Spleen (tissue), 13 donors: ENCODE measurements at places on chromosomes 7 and 10. TPM values are rescaled to one million over a fixed set of nuclear protein-coding genes. Genes with fewer than 3 reads are reported as not detected.

DNA sequence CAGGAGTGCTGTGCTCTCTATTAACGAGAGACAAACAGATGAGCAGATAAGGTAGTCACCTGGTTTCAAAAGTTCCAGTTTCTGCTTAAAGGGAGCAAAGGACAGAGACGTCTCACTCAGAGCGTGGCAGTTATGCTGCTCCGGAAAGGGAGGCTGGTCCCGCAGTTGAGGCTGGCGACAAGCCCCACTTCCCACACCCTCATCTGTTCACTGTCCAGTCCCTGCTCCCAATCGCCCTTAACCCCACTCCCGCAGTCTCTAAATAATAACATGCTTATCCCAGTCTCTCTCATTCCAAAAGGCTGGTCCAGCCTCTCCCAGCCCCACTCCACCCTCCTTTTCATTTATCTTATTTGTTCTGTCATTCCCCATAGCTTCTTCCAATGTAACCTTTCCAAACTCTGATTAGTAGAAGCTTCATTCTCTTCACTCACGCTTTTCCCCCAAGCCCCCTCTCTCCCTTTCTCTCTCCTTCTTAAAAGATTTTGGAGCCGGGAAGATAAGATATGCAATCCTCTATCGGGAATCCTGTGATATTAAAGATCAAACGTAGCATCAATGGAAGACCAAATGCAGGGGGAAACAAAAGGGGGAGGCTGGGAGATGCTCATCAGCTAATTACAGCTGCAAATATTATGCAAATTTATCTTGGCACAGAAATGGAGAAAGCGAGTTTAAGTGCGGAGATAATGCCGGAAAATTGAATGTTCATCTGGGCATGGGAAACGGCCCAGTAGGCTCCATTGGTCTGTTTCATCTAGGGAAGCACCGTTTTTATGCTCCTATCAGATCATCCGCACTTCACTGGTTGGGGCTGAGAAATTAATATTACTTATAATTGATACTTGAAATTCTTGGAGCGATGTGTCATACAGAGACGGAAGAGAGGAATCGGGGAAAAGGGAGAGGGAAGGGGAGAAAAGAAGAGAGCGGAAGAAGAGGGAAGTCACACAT lies 16.3 kb upstream of the GATA3 start:
- no peak overlapping the region for H3K4me3 ChIP-seq
- H3K36me3 ChIP-seq = no peaks in the 10 kb centered on the region
- peaks cover 55% of the 10 kb centered on the region for H3K4me1 ChIP-seq
- H3K27me3 ChIP-seq = peaks cover 100% of the 10 kb centered on the region
- no peak for DNase-seq
- no peak overlapping the region for H3K27ac ChIP-seq

DNA sequence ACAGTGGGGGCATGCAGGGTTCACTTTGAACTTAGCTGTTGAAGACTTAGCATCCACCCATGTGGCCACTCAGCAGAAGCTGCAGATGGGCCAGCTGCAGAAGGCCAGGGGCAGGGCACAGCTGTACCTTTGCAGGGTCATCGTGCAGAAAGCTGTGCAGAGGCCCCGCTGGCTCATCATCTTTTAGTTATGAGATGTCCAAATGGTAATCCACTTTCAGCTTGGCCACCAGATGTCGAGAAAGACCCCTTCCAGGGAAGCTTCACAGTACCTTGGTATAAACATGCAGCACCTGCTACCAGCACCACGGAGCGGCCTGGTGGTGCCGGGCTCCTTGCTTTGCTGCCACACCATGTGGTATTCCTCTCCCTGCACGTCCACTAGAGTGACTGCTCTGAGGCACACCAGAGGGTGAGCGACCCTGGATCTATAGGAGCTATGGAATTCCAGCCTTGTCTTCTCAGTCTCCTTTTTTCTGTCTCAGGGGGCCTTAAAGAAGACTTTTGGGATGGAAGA lies 74.2 kb upstream of the LAMB4 start:
- H3K27me3 ChIP-seq = no peaks in the 10 kb centered on the region
- H3K4me3 ChIP-seq = no peak overlapping the region
- H3K27ac ChIP-seq = no peak overlapping the region
- H3K4me1 ChIP-seq = no peaks in the 10 kb centered on the region
- H3K36me3 ChIP-seq = no peaks in the 10 kb centered on the region

- no peak overlapping the region for H3K27ac ChIP-seq
- DNase-seq = no peak
- no peaks in the 10 kb centered on the region for H3K36me3 ChIP-seq
- H3K4me3 ChIP-seq = peak overlapping the region; percentile 74
These were observed 701 bp upstream of the GBX1 start for GRCh38 chr7:151168003-151168786.

DNA sequence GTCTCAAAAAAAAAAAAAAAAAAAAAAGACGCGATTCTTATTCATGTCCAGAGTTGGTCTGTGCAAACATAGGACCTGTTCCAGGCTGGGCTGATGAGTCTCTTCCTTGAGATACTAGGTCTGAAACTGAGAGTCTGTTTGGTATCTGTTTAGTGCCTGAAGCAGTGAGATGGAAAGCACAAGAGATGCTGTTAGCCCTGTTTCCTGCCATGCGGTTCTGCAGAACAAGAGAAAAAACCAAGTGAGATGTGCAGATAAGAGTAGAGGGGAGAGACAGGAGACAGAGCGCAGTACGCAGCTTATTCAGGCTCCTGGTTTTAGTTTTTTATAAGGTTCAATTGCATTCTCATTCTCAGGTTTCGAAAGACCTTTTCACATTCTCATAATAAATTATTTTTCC lies 85.8 kb upstream of the PRKCQ start:
- DNase-seq = no peak
- no peaks in the 10 kb centered on the region for H3K27me3 ChIP-seq
- H3K36me3 ChIP-seq = no peaks in the 10 kb centered on the region
- H3K27ac ChIP-seq = no peak overlapping the region
- H3K4me1 ChIP-seq = no peaks in the 10 kb centered on the region
- no peak overlapping the region for H3K4me3 ChIP-seq

- no peaks in the 10 kb centered on the region for H3K27me3 ChIP-seq
- H3K4me1 ChIP-seq = peaks cover 6% of the 10 kb centered on the region
- no peak overlapping the region for H3K4me3 ChIP-seq
- DNase-seq = no peak
- no peak overlapping the region for H3K27ac ChIP-seq
- H3K36me3 ChIP-seq = no peaks in the 10 kb centered on the region
These were observed 102.0 kb upstream of the INSYN2A start for GRCh38 chr10:127298381-127298780.

- no peaks in the 10 kb centered on the region for H3K36me3 ChIP-seq
- H3K4me3 ChIP-seq = no peak overlapping the region
- peaks cover 9% of the 10 kb centered on the region for H3K4me1 ChIP-seq
- no peak overlapping the region for H3K27ac ChIP-seq
- no peaks in the 10 kb centered on the region for H3K27me3 ChIP-seq
- DNase-seq = no peak
These were observed 3.6 kb downstream of the PCBD1 start for GRCh38 chr10:70884741-70885140.

- no peak overlapping the region for H3K4me3 ChIP-seq
- H3K4me1 ChIP-seq = no peaks in the 10 kb centered on the region
- no peak overlapping the region for H3K27ac ChIP-seq
These were observed 69.6 kb downstream of the AKAP9 start for GRCh38 chr7:92010215-92010614.

- DNase-seq = no peak
- H3K27me3 ChIP-seq = peaks cover 26% of the 10 kb centered on the region
- no peak overlapping the region for H3K27ac ChIP-seq
- H3K4me3 ChIP-seq = no peak overlapping the region
These were observed 386.8 kb upstream of the PODXL start for GRCh38 chr7:131943211-131943610.

DNA sequence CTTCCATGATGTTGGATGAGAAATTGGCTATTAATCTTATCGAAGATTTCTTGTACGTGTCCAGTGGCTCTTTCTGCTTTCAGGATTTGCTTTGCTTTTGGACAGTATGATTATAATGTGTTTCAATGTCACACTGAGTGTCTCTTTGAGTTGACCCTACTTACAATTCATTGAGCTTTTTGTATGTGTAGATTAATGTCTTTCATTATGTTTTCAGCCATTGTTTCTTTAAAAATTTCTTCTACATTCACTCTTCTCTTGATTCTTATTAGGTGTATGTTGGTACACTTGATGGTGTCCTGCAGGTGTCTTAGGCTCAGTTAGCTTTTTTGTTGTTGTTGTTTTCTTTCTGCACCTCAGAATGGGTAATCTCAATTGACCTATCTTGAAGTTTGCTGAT lies 16.6 kb downstream of the PLAC9 start:
- H3K4me3 ChIP-seq = no peak overlapping the region
- no peak overlapping the region for H3K27ac ChIP-seq
- no peak for DNase-seq
- peaks cover 7% of the 10 kb centered on the region for H3K4me1 ChIP-seq
- H3K36me3 ChIP-seq = peaks cover 24% of the 10 kb centered on the region

DNA sequence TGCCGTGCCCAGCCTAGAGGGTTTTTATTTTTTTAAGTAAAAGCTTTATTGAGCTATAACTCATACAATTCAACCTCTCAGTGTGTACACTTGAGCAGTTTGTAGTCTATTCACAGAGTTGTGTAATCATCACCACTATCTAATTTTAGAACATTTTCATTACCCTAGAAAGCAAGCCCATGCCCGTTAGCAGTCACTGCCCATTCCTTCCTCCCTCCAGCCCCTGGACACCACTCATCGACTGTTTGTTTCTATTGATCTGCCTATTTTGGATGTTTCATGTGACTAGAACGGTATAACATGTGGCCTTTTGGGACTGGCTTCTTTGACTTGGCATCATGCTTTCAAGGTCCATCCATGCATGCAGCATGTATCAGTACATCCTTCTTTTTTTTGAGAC lies 25.7 kb upstream of the SEC61A2 start:
- DNase-seq = no peak
- no peak overlapping the region for H3K27ac ChIP-seq
- no peaks in the 10 kb centered on the region for H3K36me3 ChIP-seq
- no peaks in the 10 kb centered on the region for H3K4me1 ChIP-seq

- no peak overlapping the region for H3K27ac ChIP-seq
- no peaks in the 10 kb centered on the region for H3K36me3 ChIP-seq
- no peak for DNase-seq
- H3K4me3 ChIP-seq = no peak overlapping the region
- H3K27me3 ChIP-seq = peaks cover 7% of the 10 kb centered on the region
- no peaks in the 10 kb centered on the region for H3K4me1 ChIP-seq
These were observed 123.2 kb upstream of the UNC5B start for GRCh38 chr10:71089162-71089561.

- no peak for DNase-seq
- H3K4me3 ChIP-seq = no peak overlapping the region
- H3K4me1 ChIP-seq = no peaks in the 10 kb centered on the region
- no peaks in the 10 kb centered on the region for H3K27me3 ChIP-seq
- no peak overlapping the region for H3K27ac ChIP-seq
- H3K36me3 ChIP-seq = peaks cover 97% of the 10 kb centered on the region
These were observed 54.5 kb downstream of the CUL2 start for GRCh38 chr10:35035606-35036005.

GRCh38 chr10:122852261-122852660 lies 6.6 kb upstream of the CUZD1 start:
- peaks cover 5% of the 10 kb centered on the region for H3K36me3 ChIP-seq
- no peaks in the 10 kb centered on the region for H3K4me1 ChIP-seq
- no peaks in the 10 kb centered on the region for H3K27me3 ChIP-seq
- no peak for DNase-seq

- no peaks in the 10 kb centered on the region for H3K27me3 ChIP-seq
- no peaks in the 10 kb centered on the region for H3K36me3 ChIP-seq
- H3K27ac ChIP-seq = peak overlapping the region; percentile 47
These were observed 55.2 kb downstream of the PWWP2B start for GRCh38 chr10:132452216-132452650.

- peaks cover 1% of the 10 kb centered on the region for H3K4me1 ChIP-seq
- no peaks in the 10 kb centered on the region for H3K27me3 ChIP-seq
- H3K27ac ChIP-seq = no peak overlapping the region
- no peaks in the 10 kb centered on the region for H3K36me3 ChIP-seq
- DNase-seq = peak; percentile 32
These were observed 321.5 kb upstream of the ZNF32 start for GRCh38 chr10:43970018-43970698.

- no peaks in the 10 kb centered on the region for H3K27me3 ChIP-seq
- no peak overlapping the region for H3K27ac ChIP-seq
- H3K4me3 ChIP-seq = no peak overlapping the region
- H3K4me1 ChIP-seq = no peaks in the 10 kb centered on the region
These were observed 50.5 kb upstream of the ZNF438 start for GRCh38 chr10:31081937-31082840.

DNA sequence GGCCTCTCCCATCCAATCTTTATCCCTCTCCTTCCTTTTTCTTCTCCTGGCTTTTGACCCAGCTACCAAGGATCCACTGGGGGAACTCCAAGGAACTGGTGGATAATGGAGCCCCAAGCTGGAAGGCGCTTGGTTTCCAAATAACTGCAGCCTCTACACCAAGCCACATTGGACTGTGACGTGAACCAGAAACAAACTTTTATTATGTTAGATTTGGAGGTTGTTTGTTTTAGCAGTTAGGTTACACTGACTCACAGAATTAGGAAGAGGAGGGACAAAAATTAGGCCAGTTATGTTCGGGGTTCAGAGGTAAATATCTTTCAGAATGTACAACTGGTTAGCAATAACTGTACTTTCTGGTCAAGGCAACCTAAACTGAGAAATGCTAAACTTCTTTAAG lies 21.3 kb upstream of the ANK3 start:
- H3K36me3 ChIP-seq = no peaks in the 10 kb centered on the region
- no peak for DNase-seq
- H3K4me1 ChIP-seq = no peaks in the 10 kb centered on the region
- no peak overlapping the region for H3K27ac ChIP-seq
- no peak overlapping the region for H3K4me3 ChIP-seq

DNA sequence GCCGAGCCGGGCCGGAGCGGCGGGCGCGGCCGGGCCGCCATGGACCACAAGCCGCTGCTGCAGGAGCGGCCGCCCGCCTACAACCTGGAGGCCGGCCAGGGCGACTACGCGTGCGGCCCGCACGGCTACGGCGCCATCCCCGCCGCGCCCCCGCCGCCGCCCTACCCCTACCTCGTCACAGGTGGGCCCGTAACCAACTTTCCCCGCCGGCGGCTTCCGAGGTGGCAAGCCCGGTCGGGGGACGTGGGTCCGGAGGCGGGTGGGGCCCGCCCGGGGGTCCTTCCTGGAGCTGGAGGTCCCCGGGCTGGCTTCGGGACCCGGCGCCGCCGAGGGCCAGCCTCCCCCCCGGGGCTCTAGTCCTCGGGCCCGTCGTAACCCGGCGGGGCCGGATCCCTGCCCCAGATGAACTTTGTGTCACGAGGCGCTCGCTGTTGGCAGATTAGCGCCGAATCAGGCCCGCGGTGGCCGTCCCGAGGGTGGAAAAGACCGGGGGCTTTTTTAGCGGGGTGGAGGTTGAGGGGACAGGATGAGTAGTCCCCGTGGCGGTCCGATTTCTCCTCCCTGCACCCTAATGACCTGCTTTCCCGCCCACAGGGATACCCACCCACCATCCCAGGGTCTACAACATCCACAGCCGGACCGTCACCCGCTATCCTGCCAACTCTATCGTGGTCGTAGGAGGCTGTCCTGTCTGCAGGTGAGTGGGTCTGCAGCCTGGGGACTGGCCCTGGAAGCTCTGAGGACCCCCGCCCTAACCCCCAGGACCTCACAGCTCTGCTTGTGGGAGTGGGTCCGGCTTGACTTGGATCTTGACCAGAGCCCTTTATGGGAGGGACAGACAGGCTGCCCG lies 496 bp downstream of the BRI3 start:
- no peaks in the 10 kb centered on the region for H3K36me3 ChIP-seq
- peak; percentile 95 for DNase-seq
- peaks cover 41% of the 10 kb centered on the region for H3K4me1 ChIP-seq

Gene FGF8
- not detected for total RNA-seq

Gene LIPN
- total RNA-seq = not detected

Gene HUS1
- total RNA-seq = 37.3 TPM

Gene LAMB4
- not detected for total RNA-seq

Gene RARRES2
- total RNA-seq = 39.7 TPM

Gene PON1
- total RNA-seq = not detected

Gene GDF10
- 0.30 TPM for total RNA-seq

Gene CCDC146
- 13.5 TPM for total RNA-seq

Gene TRIM56
- 52.2 TPM for total RNA-seq

Gene OR2A5
- not detected for total RNA-seq

Gene SHLD2
- total RNA-seq = 38.5 TPM
